MG63 (cell line): ENCODE measurements at places on chromosomes 7 and 10. TPM values are rescaled to one million over a fixed set of nuclear protein-coding genes. Genes with fewer than 3 reads are reported as not detected.

The CCDC201 gene
- not detected in 2 replicates for total RNA-seq

The OR2A1 gene
- total RNA-seq = not detected in 2 replicates

The MMD2 gene
- total RNA-seq = not detected in 2 replicates

The PRTFDC1 gene
- total RNA-seq = 0.20 and 0.49 TPM in 2 replicates

The IL6 gene
- total RNA-seq = 5.2 and 13.7 TPM in 2 replicates

The FAM13C gene
- 0.16 TPM in 1 of 2 replicates, not detected in the other for total RNA-seq

The HTR5A gene
- not detected in 2 replicates for total RNA-seq

The ADCYAP1R1 gene
- not detected in 2 replicates for total RNA-seq

The CRTAC1 gene
- not detected in 2 replicates for total RNA-seq

The CUBN gene
- total RNA-seq = 0.10 and 8.9 TPM in 2 replicates

The SLC26A5 gene
- not detected in 2 replicates for total RNA-seq

The ERVW-1 gene
- total RNA-seq = not detected in 2 replicates

The MACC1 gene
- total RNA-seq = not detected in 2 replicates

The MKI67 gene
- 15.0 and 17.9 TPM in 2 replicates for total RNA-seq

The PRKCQ gene
- 0.05 and 0.16 TPM in 2 replicates for total RNA-seq
